ENCODE measurements at places on chromosomes 4 and X.

- no peak for DNase-seq
Measured at GRCh38 chrX:21658746-21659145, 616 bp upstream of the KLHL34 start.

DNA sequence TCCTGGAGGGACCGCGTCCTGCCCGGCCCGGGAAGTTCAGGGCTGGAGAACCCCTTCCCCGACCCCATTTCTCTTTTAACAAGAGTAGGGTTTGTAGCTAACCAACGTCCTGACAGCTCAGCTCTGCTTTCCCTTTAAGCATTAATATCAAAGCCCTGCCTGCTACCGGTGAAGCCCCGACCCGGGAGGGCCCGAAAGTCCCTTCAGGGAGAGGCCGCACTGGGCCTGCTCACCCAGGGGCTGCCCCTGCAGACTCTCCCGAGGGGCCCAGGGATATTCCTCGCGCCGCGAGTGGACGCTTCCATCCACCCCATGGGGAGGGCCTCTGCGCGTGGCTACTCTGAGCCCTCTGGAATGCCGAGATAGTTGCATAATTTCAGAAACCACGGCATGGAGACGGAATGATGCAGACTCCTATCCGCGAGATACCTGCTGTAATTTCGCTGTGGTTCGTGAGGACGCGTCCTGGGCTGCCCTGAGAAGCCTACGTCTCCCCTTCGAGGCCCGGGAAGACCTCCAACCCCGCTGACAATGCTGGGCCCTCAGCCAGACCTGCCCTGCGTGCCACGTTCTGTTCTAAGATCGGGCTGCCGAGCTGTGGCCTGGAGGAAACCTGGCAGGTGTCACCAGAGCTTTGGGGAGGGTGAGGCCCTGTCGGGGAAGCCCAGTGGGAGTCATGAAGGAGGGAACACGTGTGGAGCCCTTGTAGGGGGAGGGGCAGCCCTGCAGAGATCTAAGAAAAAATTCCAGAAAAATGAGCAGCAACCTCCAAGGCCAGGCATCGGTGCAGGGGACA is 999 bp upstream of the CTBP1 start:
- no peak for DNase-seq

- DNase-seq = no peak
Measured at GRCh38 chrX:87528487-87528886, 10.9 kb downstream of the KLHL4 start.

GRCh38 chrX:53028678-53029077 is 19.9 kb upstream of the GPR173 start:
- no peak for DNase-seq

GRCh38 chr4:103721251-103721650 is 1.5 kb upstream of the TACR3 start:
- no peak for DNase-seq

GRCh38 chr4:154044742-154045485 is 256.0 kb upstream of the SFRP2 start:
- no peak for DNase-seq

GRCh38 chr4:37584071-37584470 is 102.1 kb downstream of the RELL1 start:
- DNase-seq = no peak

DNA sequence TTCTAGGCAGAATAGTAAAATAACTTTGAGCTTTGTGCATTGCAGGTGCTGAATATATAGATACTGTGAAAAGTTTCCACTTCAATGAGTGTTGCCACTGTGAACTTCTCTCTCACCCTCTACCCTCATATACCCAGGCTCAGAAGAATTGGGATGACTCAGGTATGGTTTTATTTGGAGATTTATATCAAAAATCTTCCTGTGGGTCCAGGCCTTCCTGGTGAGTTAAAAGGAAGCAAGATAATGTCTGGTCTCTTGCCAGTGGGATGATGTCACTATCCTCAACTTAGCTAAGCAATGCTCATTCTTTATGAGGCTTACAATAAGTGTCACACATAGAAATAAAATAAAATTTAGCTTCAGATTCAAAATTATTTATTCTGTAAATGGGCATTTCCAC is 153.3 kb upstream of the TENT5D start:
- no peak for DNase-seq

DNA sequence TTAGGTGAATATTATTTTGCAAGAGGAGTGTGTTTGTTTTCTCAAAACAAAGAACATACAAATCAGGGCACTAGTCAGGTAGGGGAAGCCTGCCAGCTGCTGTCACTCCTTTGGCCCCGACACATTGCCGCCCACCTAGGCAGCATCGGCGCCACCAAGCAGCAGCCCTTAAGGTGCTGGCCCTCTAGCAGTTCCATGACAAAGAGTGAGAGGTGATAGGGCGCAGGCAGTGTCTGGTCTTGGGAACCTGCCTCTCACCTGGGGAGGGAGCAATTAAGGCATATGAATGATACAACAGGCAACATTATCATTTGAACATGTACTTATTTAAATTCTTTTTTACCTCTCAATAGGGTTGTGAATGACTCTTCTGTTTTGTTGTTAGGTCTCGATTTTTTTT is 135.1 kb downstream of the PLS3 start:
- no peak for DNase-seq

DNA sequence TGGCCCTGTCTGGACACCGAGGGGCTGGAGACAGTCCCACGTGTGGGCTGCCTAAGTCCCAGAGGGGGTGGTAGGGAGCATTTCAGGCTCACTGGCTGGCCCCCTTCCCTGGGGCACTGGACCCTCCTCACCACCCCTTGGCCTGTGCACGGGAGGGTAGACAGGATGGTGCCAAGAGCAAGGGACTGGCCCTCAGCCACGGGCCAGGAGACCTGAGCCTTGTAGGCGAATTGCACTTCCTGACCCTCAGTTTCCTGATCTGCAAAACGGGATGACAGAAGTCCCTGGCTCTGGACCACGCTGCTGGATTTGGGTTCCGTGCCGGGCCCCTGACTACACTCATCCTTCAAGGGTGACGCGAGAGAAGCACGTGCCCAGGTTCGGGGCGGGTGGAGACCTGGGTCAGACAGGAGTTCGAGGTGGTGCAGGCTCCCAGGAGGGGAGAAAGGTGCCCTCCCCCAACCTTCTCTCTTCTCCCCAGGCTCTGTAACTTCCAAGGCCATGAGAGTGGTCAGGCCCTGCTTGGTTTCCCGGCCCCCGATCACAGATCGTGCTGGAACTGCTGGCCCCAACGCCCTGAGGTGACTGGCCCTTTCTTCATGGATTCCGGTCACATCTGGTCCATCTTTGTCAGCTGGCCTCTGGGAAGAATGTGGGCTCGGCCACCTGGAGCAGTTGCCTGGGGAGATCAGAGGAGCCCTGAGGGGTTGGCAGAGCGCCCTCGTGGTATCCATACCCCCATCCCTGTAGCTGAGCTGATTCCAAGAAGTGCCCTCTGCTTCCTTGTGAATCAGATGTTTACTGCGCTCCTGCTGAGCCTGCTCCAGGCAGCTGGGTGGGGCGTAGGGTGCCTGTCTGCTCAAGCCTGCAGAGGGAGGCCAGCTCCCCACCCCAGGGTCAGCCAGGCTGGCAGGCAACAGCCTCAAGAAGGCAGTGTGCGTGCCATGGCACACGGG is 3.3 kb downstream of the SH3BP2 start:
- no peak for DNase-seq

- DNase-seq = no peak
Measured at GRCh38 chr4:62544428-62544827, 1344.3 kb downstream of the ADGRL3 start.

GRCh38 chr4:48197643-48198237 is 63.7 kb upstream of the TXK start:
- DNase-seq = no peak

GRCh38 chr4:145735827-145736226 is 55.9 kb downstream of the C4orf51 start:
- DNase-seq = no peak

DNA sequence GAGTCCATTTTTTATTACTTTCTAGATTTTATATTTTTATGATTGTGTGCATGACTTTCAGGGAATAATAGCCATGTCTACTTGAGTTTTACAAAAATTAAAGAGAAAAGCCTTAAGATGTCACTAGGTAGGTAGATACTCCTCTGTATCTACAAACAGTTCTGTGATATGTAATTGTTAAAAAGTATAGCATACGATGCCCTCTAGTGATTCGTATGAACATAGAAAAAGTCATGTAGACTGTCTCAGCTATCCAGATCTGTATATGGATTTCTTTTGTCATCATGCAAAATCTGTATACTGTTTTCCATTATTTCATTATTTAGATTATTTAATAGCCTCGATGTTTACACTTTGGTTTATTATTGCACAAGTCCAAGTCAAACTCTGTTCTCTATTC is 856.6 kb downstream of the CENPC start:
- no peak for DNase-seq

DNA sequence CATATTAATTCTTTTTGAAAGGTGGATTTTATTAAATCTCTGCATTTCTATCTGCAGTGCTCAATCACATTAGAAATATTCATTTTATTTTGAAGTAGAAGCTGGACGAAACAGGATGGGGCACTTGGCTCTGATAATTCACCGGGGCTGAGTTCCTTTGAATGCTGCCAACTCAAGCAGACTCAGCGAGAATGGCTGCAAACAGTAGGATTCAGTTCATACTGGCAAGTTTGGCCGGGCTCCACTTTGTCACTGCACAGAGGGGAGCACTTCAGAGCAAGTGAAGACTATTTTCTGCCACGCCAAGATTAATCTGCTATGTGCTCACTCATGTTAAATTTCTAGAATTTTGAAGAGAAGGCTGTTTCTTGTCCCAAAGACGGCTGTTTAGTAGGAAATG is 30.7 kb upstream of the KLHL8 start:
- no peak for DNase-seq

DNA sequence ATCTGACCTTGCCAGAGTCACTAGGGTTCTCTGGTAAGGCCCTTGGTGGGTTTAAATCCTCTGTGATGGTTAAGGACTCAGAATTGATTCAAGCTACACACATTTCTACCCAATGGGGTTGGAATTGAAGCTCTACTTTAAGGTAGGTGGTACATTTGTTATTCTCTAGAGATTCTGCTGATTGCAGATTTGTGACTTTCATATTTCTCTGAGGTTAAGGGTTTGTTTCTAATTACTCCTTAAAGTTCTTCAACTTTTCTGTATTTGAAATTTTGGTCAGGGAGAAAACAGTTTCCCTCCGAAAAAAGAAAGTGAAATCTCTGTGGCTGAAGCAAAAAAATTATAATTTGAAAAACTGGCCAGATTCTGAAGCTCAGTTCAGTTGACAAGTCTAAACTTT is 25.8 kb upstream of the USP46 start:
- DNase-seq = no peak

DNA sequence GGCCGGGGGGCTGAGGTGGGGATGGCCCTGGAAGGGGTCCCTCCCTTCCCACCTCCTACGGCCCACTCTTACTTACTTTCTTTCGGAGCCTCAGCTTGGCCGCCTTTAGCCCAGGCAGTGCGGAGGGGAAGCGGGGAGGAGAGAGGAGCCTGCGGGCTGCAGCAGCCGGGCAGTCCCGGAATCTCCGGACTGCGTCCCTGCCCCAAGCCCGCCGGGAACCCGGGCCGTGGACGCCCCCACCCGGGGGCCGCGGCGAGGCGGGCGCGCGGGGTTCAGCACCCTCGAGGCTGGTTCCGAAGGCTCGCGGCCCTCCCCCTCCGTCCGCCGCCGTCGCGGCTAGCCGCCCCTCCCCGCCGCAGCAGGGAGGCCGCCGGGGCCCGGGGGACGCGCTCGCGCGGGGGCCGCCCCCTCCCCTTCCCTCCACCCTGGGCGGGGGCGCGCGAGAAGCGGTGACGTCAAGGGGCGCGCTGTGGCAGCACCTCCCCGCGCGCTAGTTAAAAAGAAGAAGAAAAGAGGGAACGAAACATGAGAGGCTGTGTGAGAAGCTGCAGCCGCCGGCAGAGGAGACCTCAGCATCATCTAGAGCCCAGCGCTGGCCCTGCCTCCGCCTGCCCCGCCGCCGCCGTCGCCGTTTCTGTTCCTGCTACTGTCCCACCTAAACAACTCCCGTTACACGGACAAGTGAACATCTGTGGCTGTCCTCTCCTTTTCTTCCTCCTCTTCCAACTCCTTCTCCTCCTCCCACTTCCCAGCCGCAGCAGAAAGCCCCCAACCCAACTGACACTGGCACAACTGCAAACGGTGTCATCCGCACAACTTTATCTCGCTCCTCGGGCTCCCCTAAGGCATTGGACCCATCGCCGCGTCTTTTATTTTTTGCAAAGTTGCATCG is at the start of gene HHIP:
Gene HHIP, plus strand, starts transcription at position 526 of the 892 bp plus-strand sequence. CDS start 520 bp downstream, outside the sequence.
- DNase-seq = no peak

DNA sequence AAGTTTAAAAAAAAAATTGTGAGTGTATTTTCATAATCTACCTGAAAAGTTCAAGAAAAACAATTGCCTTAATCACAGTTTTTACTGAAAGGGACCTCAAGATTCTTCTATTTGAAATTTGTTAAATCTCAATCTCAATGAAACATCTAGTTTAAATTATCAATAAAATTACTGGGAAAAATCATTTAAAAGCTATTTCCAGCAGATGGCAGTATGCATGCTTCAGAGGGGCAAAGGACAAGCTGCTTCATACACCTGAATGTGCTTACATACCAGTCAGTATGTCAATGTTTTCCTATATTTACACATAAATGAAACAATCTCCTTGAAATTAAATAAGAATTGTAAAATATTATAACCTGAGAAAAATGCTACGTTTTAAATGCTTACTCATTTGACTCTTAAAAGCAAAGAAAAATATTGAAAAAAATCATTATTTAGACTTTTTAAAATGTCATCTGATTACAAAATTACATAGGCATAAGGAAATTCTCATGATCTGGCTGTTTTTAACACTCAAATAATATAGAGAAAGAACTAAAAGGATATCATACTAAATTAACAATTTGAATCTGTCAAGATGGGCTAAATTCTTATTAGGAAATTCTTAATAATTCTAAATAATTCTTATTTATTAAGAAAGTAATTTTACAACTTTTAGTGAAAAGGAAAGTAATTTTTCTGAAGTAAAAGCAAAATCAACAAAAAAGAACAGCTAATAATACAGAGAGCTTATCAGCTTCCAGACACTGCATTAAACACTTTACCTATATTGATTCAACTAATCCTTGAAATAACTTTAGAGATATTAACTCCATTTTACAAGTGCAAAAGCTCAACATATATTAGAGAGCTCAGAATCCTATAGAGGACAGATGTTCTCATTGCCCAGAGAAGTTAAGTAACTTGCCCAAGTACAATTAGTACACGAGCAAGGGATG is 242.1 kb downstream of the ADAMTS3 start:
- no peak for DNase-seq

- no peak for DNase-seq
Measured at GRCh38 chr4:174859904-174860303, 30.9 kb upstream of the GLRA3 start.

DNA sequence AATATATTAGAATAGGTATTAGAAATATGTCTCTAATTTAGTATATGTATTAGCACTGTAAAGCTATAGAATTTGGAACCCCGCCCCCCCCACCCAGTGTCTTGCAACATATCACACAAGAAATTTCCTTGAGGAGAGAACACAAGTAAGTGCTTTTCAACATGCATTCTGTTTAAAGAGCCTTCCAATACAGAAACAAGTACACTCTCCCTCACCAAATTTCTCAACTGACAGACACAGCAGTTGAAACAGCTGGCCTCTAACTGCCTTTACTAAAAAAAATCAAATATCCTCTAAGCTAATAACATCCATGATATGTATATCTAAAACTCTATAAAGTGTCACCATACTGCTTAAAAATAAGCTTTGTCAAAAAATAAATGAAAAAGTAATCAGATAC is 12.4 kb downstream of the CAMK2D start:
- no peak for DNase-seq

- no peak for DNase-seq
Measured at GRCh38 chrX:149230689-149231088, 274.4 kb downstream of the IDS start.
